ENCODE measurements at places on chromosomes 4 and X. TPM values are rescaled to one million over a fixed set of nuclear protein-coding genes. Genes with fewer than 3 reads are reported as not detected.
A peak's percentile ranks its signal among the peaks of the same experiment; 100 is the strongest.

- no peak for DNase-seq
Measured at GRCh38 chr4:120853161-120853935, 69.2 kb downstream of the PRDM5 start.

DNA sequence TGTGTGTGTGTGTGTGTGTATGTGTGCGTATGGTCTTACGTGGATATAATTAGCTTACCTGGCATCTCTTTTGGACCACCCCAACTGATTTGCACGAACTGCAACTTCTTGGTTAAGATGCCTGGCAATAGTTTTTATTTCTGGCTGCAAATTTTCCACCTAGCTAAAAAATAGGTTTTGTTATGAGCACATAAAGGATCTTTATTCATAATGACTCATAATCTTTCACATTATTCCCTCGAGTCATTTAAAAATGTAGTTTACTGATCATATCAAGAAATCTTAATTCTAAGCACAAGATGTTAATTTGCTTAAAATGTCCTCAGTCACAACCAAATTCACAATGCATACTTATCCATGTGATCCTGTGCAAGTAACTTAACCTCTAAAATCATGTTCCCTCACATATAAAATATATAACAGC lies 1.5 kb downstream of the COX18 start:
- no peak for DNase-seq

- DNase-seq: no peak
Measured at GRCh38 chrX:120671963-120672362, 42.1 kb upstream of the C1GALT1C1 start.

GRCh38 chrX:77014377-77015372 lies 432.5 kb upstream of the FGF16 start:
- peak; percentile 40 for DNase-seq

GRCh38 chr4:122481766-122482405 lies 25.4 kb upstream of the IL2 start:
- DNase-seq: no peak

DNA sequence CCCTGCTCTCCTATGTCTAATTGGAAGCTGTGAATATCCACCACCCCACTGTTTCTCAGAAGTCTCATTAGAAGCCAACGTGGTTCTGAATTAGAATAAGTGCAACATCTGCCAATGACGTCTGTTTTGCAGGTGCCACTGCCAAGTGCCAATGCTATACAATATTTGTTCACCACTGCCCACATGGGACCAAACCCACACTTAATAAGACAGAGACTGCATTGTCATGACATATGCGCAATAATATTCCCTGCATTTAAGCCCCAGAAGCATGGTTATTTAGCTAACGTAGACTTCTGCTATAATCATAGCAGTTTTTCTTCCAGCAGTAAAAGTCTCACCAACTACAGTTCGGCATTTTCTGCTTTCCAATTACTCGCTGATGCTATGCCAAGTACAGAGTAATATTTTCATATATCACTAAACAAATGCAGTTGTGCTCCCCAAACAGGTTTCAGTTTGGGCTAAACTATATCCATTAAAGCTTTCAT lies 262.5 kb upstream of the PCDH18 start:
- DNase-seq: no peak

SORBS2 gene
- total RNA-seq: 34.5 TPM

DNA sequence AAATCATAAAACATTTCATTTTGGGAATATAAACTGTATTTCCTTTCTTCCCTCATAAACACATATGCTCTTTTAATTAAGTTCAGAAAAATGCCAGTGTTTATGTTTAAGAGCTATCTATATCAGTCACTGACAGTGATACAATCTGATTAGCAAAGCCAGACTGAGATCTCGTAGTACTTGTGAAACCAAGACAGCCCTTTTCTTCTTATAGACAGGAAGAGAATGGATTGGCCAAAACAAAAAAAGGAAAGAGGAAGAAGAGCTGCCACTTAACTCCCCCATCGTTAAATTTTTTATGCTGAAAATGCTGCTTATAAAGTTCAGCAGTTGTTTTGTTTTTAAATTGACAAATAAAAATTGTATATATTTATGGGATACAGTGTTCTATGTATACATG lies 87.4 kb downstream of the PLAC1 start:
- DNase-seq: no peak

ADAMTS3 gene
- total RNA-seq: 2.7 TPM

- no peak for DNase-seq
Measured at GRCh38 chr4:54660591-54660990, 2.8 kb downstream of the KIT start.

DNA sequence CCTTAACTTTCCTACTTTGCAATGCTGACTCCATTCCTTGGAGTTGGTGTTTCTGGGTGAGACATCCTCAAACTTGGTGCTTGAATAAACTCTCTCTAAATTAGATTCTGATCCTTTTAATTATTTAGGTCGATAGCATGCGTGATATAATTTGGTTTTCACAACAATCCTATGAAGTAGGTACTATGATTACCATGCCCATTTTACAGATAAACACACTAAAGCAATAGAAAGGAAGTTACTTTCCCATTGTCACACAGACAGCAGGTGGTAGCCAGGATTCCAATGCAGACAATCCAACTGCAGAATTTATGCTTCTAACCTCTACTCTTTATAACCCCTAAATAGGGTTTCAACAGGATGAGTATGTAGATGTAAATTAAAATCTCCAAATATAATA lies 21.7 kb upstream of the AASDH start:
- DNase-seq: no peak

DNA sequence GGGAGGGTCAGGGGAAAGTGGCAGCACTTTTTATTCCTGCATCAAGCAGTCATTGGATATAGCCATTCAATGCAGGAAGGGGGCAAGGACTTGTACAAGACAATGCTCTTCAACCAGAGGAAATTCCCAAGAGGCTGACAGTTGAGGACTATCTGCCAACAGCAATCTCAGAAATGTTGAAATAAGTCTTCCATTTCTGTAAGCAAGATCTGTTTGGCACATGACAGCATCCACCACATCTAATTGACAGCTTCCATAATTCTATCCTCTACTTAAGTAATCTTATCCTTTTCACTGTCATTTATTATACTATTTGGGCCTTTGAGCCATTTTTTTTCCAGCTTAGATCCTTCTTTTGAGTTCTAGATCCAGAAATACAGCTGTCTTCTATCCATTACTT lies 110.7 kb downstream of the CFAP299 start:
- no peak for DNase-seq

PLA2G12A gene
- 15.5 TPM for total RNA-seq

S100P gene
- not detected for total RNA-seq

DNA sequence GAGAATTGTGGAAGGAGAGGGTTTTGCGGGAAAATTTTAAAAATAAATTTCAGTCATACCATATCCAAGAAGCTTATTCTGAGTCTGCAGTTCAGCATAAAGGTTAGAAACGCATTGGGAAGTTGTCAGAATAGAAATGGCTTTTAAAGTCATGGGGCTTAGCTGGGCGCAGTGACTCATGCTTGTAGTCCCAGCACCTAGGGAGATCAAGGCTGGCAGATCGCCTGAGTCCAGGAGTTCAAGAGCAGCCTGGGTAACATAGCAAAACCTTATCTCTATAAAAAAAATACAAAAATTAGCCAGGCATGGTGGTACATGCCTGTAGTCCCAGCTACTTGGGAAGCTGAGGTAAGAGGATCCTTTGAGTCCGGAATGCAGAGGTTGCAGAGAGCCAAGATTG lies 3.9 kb upstream of the PLA2G12A start:
- DNase-seq: no peak

ADH1B gene
- not detected for total RNA-seq

DNA sequence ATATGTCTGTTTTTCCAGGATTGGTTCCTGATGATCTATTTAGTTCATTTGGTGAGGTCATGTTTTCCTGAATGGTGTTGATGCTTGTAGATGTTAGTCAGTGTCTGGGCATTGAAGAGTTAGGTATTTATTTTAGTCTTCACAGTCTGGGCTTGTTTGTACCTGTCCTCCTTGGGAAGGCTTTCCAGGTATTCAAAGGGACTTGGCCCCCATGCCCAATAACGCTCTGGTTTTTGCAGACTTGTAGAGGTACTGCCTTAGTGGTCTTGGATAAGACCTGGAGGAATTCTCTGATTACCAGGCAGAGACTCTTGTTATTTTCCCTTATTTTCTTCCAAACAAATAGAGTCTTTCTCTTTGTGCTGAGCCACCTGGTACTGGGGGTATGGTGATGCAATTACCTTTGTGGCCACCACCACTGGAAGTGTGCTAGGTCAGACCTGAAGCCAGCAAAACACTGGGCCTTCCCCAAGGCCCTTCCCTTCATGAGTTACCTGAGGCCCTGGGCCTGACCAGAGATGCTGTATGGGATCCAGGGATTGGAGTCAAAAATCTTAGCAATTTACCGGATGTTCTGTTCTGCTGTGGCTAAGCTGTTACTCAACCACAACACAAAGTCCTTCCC lies 63.3 kb upstream of the RXFP1 start:
- no peak for DNase-seq

SAGE1 gene
- total RNA-seq: not detected

DNA sequence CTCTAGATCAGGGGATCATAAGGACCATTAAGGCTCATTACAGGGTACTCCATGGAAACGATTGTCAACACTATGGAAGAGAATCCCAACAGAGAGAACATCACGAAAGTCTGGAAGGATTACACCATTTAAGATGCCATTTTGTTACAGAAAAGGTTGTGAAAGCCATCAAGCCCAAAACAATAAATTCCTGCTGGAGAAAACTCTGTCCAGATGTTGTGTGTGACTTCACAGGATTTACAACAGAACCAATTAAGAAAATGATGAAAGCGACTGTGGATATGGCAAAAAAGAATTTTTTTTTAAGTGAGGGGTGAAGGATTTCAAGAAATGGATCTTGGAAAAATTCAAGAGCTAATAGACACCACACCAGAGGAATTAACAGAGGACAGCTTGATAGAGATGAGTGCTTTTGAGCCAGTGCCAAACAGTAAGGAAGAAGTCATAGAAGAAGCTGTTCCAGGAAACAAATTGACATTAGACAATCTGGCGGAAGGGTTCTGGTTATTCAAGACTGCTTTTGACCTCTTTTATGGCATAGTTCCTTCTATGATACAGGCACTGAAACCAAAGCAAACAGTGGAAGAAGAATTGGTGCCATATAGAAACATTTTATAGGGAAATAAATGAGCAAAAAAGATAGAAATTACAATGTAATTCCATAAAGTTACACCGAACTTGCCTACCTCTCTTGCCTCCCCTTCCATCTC lies 17.3 kb upstream of the LSM6 start:
- DNase-seq: no peak

GRCh38 chr4:73734530-73735001 lies 5.8 kb upstream of the CXCL8 start:
- no peak for DNase-seq

GRCh38 chrX:53678667-53679066 lies 7.9 kb downstream of the HUWE1 start:
- no peak for DNase-seq

- no peak for DNase-seq
Measured at GRCh38 chr4:24224446-24224845, 334.6 kb upstream of the PPARGC1A start.

GRCh38 chr4:36054694-36055422 lies 189.5 kb downstream of the ARAP2 start:
- no peak for DNase-seq

DNA sequence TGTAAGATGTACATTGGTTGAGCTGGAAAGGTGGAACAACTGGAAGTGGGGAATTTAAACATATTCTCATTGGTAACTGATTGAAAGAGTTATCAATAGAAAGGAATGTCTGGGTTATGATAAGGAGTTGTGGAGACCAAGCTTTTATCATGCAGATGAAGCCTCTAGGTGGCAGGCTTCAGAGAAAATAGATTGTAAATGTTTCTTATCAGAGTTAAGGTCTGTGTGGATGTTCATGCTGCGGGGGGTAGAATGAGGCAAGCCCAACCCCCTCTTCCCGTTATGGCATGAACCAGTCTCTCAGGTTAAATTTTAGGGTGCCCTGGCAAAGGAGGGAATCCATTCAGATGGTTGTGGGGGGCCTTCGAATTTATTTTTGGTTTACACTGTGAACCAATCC lies 16.0 kb downstream of the ARSD start:
- no peak for DNase-seq

CT45A2 gene
- total RNA-seq: not detected

GRCh38 chr4:138632856-138633579 lies 382.6 kb upstream of the NOCT start:
- DNase-seq: no peak

- no peak for DNase-seq
Measured at GRCh38 chr4:145523117-145523516, 41.5 kb downstream of the SMAD1 start.

DNA sequence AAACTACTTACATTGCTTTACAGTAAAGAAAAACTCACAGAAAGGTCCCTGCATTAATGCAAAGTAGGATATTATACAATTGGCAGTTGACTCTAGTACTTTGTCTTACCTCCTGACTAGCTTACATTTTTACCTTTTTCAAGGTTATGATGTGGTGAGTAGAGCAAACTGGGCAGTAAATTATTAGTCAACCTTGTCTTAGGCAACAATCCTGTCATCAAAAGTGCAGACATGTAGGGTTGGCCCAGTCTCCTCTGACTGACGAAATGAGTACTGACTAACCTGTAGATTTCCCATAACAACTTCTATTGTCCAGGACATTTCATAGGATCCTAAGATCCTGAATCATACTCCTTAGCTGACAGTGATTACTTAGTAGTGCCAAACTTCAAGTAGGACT lies 142.0 kb upstream of the NUDT6 start:
- DNase-seq: no peak

- no peak for DNase-seq
Measured at GRCh38 chr4:168409089-168409801, 71.0 kb downstream of the DDX60L start.

DNA sequence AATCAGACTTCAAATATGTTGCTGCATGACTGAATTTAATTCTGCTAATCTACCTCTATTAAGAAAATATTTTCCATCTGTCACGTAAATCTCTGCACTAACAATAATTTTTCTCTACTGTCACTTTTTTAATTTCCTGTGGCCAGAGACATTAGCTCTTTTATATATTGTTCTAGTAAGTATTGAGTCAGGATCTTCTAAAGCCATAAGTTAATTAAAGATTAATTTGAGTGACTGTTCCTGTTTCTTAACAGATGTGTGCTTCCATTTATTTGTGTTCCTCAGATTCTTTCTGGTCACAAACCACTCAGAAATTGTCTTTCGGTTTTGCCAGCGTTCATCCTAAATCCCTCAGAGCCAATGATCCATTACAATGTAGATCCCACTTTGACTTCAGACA lies 2.4 kb upstream of the SMR3B start:
- no peak for DNase-seq

HAND2 gene
- not detected for total RNA-seq

- DNase-seq: no peak
Measured at GRCh38 chrX:31909850-31910572, 838.2 kb upstream of the FTHL17 start.

- DNase-seq: no peak
Measured at GRCh38 chr4:152109531-152110509, 349.0 kb upstream of the GATB start.

DNA sequence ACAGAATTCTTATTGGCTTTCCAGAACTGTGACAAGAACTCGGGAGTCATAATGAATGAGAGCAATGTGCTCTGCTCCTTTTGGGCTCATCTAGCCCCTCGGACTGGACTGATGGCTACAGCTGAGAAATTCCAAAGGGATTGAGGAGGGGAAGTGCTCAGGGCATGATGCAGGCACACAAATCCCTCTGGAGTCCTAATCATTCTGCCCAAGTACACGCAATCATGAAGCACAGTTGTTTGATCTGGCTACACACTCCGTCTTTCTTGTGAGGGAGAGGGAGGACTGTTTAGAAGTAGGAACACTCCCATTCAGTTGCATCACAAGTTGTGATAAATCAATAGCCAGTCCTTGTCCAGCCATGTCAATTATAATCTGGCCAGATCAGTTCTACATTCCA lies 237.5 kb downstream of the COL25A1 start:
- DNase-seq: no peak
